Gastroesophageal sphincter (tissue), 4 donors: ENCODE measurements at places on chromosomes 2 and 18.

DNA sequence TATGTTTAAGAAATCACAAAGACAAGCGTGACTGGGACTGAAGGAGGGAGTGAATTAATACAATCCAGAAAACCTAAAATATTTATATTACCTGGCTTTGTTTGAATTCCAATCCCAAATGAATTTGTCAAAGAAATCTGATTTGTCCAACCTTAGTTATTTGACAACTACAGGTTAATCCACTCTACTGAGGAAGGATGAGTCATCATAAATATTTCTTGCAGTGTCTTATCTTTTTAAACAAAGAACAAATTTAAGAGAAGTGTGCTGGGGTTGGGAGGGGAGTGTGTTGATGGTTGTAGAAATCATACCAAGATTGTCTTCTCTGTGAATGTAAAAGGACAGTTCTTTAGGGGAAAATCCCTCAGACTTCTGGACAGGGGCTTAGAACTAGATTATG is 1106.3 kb upstream of the SLC39A10 start:
- no peak for ATAC-seq

DNA sequence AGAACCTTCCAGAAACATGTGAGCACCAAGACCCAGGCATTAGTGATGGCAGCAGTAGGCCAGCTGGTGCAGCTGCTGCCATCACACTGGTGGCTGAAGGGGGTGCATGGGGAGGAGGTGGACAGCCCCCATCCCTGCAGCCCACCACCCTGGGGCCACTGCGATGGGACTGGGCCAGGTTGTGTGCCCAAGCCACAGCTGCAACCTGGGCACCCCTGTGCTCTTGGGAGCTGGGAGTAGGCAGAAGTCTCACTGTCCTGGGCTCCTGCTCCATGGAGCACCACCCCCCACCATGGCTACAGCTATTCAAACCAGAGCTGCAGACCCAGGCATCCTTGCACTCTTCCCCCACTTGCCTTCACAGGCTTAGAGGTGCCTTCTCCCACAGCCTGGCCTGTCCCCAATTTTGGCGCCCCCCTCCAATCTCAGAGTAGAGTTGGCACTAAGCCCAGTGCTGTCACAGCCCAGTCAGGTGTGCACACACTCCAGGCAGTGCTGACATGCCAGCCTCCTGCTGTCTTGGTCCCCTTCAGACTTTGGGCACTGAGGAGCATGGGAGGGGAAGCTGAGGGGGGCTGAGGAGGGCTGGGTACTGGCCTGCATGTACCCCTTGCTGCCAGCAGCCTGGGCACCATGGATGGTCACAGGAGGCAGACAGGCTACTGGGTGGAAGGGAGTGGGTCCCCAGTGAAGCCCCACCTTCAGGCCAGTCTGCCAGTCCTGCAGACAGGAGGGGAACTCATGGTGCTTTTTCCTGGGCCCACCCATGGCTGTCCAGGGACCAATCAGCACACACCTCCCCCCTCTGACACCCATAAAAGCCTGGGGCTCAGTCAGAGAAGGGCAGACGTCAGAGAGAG is 67.1 kb downstream of the CYP26B1 start:
- ATAC-seq, result no peak

DNA sequence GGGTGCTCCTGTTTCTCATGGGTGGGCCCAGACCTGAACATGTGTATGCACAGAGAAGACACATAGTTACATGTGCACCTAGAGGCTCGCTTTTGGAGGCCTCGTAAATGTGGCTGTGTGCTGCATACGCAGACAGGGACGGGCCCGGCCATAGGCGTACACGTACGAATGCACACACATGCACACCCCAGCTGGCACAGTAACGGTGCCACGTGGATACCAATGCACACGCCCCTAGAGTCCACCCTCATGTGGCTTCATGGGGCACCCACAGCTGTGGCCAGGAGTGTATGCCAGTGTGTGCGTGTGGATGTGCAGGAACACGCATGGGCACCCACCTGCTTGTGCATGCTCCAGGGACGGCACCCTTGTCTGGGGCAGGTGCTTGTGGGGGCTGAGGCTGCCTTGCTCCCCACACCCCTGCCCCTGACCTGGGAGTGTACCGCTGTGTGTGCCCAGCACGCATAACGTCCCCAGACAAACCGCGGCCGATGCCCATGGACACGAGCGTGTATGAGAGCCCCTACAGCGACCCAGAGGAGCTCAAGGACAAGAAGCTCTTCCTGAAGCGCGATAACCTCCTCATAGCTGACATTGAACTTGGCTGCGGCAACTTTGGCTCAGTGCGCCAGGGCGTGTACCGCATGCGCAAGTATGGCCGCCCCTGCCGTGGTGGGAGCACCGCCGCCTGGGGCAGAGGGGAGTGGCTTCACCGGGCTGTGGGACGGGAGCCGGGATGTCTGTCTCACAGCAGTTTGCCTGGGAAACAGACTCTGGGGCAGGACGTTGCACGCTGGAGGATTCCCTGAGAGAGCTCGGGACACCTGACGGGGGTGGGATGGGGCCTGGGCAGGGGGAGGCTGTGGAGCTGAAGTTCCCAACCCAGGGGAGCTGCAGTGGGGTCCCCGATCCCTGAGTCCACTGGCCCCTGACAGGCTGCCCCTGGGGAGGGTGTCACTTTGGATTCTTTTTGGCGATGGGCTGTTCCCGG is 21.0 kb downstream of the ZAP70 start:
- ATAC-seq, result no peak

- no peak for ATAC-seq
Observed at GRCh38 chr2:27809761-27810241, 38.3 kb downstream of the MRPL33 start.

DNA sequence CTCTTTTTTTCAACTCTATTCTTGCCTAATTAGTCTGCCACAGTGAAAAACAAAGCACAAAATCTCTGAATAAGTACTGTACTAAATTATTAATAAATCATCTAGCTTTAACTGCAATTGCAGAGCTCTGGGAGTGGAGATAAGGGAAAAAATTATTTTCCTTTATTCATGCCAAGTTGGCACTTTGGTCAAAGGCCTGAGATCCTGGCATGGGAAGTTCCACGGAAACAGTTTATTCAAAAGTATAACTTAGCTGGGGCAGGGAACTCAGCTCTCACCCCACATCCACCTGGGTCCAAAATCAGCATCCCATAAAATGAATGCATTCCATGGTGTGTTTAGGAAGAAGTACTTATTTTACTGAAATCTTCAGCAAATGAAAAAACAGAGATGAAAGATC is 185.2 kb upstream of the APCDD1 start:
- no peak for ATAC-seq

DNA sequence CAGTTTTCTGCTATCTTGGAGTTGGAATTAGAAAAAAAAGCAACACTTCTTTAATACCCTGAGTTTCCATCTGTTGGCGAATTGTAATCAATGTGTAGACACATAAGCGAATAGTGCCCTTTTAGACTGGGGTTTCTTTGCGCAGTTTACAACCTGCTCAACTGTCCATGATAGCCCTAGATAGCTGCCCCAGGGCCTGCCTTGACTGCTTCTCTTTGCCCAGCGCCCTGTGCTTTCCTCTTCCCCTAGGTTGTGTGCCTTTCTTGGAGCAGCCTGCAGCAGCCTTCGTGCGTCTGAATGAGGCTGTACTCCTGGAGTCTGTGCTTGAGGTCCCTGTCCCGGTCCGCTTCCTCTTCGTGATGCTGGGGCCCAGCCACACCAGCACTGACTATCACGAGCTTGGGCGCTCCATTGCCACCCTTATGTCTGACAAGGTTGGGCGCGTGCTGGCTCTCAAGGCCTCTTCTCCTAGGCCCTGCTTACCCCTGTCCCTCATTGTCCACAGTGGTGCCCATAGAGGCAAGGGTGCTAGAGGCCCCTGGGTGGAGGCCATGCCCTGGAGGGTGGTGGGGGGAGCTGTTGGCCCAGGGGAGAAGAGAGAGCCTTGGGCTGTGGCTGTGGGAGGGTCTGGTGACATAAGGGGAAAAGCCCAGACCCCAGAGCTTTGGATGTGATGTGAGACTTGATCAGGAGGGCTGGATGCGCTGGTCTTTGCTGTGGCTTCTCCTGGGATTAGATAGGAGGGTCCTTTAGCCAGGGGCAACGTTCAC is 6.9 kb downstream of the SLC4A3 start:
- no peak for ATAC-seq
